ENCODE measurements at places on chromosomes 11 and 22. TPM values are rescaled to one million over a fixed set of nuclear protein-coding genes. Genes with fewer than 3 reads are reported as not detected.

MOGAT2 gene
- total RNA-seq = not detected

DTX4 gene
- 0.16 TPM for total RNA-seq

LUZP2 gene
- not detected for total RNA-seq

KRTAP5-6 gene
- not detected for total RNA-seq

OR51B4 gene
- total RNA-seq = not detected

ZNF215 gene
- total RNA-seq = 1.3 TPM

CASP4 gene
- 78.2 TPM for total RNA-seq

DNA sequence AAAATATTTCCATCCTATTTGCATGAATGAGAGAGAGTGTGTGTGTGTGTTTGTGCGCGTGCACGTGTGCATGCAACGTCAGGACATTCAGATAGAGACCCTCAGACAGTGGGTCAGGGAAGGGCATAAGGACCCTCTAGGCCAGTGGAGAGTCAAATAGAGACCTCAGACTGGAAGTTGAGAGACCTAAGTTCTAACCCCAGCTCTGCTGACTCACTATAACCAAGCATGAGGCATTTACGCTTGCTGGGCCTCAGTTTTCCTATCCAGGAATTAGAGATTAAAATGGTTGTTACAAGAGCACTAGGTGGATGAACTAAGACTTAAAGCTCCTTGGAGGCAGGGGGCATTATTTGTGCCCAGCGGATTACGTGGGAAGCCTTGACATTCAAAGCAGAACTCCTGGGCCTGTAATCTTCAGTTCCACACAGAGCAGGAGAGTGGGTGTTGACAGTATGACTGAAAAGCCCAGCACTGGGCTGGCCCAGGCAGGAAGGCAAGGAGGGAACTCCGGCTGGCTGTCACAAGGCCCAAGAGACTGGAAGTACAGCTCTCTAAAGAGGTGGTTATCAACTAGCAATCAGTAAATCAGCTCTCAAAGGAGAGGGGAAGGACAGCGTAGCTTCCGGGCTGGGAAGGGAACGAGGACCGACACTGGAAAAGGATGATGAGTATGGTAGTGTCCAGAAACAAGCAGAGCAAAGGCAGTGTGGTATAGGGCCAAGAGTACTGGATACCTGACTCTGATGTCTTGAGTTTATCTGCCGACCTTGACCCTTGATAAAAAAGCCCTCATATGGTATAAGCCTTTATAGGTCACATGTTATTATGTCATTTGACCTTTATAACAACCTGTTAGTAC lies 9.2 kb downstream of the RHOG start:
- peak; percentile 77 for ATAC-seq

DNA sequence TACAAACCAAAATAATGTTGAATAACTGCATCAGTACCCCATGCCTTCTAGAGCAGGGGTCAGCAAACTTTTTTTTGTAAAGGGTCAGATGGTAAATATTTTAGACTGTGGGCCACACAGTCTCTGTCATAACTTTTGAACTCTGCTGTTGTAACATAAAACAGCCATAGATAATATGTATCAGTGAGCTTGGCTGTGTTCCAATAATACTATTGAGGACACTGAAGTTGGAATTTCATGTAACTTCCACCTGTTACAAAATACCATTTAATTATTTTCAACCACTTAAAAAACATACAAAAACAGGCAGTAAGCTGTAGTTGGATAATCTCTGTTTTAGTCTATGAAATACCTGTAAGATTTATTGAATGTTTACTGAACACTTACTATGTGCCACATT lies 55.2 kb downstream of the PICALM start:
- ATAC-seq = no peak

GRCh38 chr11:107508201-107508857 lies 50.7 kb upstream of the CWF19L2 start:
- no peak for ATAC-seq

- no peak for ATAC-seq
Observed at GRCh38 chr22:17205432-17205831, 13.8 kb downstream of the ADA2 start.

DNA sequence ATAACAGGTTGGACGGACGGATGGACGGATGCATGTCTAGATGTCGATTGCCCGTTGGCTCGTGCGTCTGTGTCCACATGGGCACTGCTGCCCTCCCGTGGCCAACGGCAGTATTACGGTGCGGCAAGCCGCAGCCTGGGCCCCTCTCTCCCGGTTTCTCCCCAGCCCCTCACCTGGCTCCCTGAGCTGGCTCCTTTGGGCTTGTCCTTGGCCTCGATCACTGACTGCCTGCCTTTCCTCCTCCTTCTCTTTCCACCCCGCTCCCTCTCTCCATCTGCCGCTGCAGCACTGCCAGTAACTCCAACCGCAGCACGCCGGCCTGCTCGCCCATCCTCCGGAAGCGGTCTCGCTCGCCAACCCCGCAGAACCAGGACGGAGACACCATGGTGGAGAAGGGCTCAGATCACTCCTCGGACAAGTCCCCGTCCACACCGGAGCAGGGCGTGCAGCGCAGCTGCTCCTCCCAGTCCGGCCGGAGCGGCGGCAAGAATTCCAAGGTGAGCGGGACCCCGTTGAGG lies 77.3 kb downstream of the SCN3B start:
- peak; percentile 61 for ATAC-seq

GRCh38 chr11:57460758-57461749 lies 726 bp downstream of the RTN4RL2 start:
- no peak for ATAC-seq

DNA sequence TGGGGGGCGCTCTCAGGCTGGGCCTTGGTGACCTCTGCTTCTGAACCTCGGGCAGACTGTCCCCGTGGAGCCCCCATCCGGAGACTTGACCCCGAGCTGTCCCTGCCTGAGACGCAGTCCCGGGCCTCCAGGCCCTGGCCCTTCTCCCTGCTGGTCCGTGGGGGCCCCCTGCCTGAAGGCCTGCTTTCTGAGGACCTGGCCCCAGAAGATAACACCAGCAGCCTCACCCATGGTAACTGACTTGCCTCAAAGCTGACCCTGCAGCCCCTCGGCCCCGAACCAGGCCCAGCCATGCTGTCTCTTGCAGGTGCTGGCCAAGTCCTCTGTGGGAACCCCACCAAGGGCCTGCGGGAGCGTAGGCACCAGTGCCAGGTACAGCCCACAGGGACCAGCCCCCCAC lies 8.9 kb downstream of the LMNTD2 start:
- no peak for ATAC-seq

- no peak for ATAC-seq
Observed at GRCh38 chr22:24107661-24108060, 73.6 kb upstream of the SUSD2 start.

GRCh38 chr11:108432783-108433182 lies 34.5 kb downstream of the C11orf65 start:
- ATAC-seq = no peak

- ATAC-seq = peak; percentile 88
Observed at GRCh38 chr22:24592851-24593558, at the start of gene LRRC75B. LRRC75B (minus strand) TSS chr22:24593073; CDS start chr22:24593039, 34 bp downstream.

GRCh38 chr11:94884376-94884775 lies 89.0 kb downstream of the CWC15 start:
- ATAC-seq = no peak

GRCh38 chr22:26522592-26522991 lies 10.3 kb upstream of the TFIP11 start:
- ATAC-seq = no peak

DNA sequence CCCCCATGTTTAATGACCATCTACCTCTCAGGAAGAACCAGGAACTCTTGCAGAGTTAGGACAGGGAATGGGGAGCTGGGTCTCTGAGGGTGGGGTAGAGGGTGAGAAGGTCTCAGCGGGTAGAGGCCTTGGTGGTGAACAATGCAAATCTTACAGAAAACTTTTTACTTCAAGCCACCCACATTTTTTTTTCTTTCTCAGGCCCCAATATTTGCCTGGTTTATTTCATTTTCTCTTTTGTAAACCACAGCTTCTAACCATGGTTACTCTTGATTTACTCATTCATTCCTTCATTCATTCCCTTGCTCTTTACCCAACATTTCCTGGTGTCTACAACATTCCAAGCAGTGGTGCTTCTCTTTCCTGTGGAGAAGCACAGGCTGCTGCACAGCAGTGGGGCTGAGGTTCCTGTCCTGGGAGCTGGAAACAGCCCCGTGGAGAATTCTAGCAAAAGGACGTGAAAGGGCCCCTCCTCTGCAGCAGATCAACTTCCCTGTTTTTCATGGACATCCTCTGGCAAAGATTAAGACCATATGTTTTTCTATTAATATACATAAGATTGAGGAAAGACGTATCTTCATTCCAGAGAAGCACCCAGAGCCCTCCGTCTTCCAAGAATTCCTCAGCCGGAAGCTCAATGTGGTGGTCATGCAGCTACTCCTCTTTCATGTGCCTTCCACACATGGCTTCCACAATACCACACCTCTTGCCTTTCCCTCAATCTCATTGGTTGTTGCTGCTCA lies 224.4 kb upstream of the SESN3 start:
- no peak for ATAC-seq

GRCh38 chr11:19251577-19251976 lies 10.8 kb upstream of the E2F8 start:
- ATAC-seq = no peak
